ENCODE measurements at places on chromosomes 12 and 14.

GRCh38 chr14:79551523-79551922 lies 659.8 kb downstream of the DIO2 start:
- DNase-seq = no peak

DNA sequence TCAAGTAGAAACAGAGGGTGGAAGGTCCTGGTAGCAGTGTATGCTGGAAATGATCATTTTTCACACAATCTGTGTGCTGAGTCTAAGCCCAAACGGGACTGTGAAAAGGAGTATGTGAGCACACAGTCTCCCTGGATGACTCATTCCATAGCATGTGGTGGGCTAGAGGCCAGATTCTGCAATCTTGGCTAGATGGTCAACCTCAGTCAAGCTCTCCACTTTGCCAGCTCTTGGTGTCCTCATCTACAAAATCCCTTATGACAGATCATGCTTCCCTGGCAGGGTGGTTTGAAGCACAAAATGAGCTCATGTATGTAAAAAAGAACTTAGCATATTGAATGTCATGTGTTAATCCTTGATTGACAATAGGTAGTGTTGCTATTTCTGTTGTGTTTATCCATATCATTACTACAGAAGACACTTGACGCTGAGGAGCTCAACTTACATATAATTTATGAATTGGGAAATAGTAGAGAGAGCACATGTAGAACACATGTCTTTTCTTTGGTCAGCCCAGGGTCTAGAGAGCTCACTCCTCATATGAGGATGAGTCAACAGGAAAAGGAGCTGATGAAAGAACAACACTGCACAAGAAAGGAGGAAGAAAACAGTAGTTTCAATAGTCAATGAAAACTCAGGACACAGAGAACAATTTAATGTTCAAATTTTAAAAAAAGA lies 517.5 kb downstream of the BCL11B start:
- DNase-seq = no peak

GRCh38 chr12:17478908-17479673 lies 610.9 kb downstream of the RERGL start:
- no peak for DNase-seq

DNA sequence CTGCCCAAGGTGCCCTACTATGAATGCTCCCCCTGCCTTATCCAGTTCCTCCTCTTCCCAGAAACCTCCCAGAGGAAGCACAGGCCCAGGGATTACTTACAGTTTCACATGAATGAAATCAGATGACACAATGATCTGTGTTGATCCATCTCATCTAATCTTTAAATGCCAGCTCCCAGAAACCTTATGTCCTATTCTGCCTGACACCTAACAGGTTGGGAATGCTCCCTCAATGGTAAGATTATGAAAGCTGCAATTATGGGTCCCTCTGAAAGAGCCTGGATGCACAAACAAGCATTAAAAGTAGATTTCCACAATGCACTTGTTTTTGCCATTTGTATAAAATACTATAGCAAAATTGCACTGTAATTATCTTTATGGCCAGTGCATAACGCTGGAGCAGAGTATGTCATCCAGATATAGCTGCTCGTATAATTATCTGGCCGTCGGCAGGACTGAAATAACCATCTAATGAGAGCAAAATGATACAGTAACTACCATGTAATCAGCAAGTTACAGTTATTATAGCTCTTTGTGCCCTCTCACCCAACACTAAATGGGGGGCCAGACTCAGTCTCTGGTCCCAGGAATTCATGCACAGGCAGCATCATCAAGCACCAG lies 4.4 kb upstream of the ZBTB39 start:
- DNase-seq = no peak

DNA sequence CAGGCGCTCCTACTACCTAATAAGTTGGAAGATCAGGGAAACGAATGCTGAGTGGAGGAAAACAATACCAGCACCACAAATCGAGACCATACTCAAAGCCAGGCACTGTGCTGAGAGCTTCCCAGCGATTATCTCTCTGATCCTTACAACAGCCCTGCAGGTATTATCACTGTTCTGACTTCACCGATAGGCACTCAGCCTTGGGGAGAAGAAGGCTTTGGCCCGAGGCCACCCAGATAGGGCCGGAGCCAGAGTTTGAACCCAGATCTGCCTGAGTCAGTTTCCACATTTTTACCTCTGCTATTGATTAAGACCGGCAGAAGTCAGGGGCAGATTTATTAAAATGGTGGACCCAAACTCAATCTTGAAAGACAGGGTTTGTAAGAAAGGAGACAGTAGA lies 4.9 kb downstream of the SVOP start:
- no peak for DNase-seq

DNA sequence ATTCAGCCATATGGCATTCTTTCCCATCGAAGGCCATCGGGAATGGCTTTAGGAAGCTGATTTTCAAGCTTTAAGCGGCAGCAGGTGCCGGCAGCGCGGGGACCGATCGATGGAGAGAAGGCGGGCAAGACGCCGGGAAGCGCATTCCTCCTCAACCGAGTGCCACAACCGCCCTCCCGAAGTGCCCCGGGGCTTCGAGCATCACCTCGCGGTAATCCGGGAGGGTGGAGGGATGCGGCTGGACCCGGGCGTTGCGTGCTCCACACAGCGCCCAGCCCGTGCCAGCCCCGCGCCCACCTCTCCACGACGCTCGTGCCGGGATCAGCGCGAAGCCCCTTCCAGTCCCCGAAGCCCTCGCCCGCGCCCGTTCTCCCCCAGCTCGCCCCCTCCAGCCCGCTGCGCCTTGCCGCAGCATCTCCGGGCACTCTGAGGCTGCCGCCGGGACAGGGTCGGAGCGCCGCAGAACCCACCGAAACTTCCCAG lies 3.2 kb downstream of the USP44 start:
- DNase-seq = peak; percentile 58

DNA sequence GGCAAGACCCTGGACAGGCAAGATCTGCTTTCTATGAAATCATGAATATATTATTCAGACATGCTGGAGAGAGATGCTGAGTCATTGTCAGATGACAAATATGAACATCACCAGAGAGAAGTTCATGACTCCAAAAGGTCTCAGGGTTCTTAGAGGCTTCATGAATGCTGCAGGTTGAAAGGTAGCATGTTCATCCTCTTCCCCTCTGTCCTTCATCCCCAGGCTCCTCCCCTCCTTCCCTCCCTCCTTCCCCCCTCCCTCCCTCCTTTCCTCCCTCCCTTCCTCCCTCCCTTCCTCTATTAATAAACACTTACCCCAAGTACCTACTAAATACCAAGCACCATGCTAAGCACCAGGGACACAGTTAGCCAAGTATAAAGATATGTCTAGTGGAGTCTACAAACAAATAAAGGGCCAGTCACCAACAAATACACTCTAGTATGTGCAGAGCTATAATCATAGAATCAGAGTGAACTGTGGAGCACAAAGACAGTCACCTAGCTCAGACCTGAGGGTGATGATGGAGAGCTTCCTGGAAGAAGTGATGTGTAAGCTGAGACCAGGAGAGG lies 46.2 kb downstream of the RPH3A start:
- no peak for DNase-seq

GRCh38 chr12:101021911-101022388 lies 188.1 kb downstream of the SLC5A8 start:
- DNase-seq = peak; percentile 57

DNA sequence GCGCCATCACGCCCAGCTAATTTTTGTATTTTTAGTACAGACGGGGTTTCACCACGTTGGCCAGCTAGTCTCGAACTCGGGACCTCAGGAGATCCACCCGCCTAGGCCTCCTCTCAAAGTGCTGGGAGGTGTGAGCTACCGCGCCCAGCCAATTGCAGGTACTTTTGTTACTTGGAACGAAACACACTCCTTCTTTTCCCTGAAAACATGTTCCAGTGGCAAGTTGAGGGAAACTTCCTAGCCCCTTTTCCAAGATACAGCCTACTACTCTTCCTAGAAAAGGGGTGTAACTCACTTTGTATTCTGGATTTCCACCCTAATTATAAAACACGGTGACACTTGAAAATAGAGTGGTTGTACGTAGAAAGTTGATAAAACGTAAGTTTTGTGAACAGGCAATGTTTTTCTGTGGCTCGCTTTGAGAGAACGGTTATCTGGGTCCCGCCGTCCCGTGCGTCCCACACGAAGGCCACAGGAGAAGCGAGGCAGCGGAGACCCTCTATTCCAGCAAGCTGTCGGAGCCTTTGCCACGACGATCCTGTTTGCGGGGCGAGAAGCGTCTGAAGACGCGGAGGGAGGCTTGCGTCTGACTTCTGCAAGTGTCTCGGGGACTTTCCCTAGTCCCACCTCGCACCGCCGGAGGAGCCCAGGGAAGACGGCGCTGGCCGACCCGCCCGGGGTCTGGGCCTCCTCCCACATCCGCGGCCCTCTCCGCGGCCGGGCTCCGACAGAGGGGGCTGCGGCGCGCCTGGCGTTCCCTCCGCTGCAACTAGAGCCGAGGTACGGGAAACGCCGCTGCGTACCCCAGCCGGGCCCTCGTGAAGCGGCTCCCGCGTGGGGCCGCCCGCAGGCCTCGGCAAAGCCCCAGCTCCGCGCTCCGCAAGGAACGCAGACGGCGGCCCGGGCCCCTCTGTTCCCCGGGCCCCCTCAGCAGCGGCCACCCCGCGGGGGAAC lies 745 bp downstream of the CDCA4 start:
- peak; percentile 47 for DNase-seq

DNA sequence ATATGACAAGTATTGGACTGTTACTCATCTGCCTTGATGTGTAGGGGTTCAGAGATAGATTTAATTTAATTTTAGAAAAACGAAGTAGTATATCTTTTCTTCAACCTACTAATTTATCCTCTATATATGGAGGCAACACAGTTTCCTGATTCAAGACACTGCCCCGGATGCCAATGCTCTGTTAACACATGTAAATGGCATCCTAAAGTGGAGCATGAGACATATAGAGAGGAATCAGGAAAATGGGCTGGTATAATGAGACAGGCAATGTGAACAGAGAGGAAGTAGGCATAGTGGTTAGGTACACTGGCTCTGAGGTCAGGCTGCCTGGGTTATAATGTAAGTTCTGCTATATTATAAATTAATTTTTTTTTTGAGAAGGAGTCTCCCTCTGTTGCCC lies 85.6 kb downstream of the OTOGL start:
- DNase-seq = no peak

GRCh38 chr14:55446833-55447232 lies 6.4 kb upstream of the TBPL2 start:
- DNase-seq = peak; percentile 70

GRCh38 chr14:57737598-57737997 lies 128.3 kb downstream of the SLC35F4 start:
- DNase-seq = no peak

DNA sequence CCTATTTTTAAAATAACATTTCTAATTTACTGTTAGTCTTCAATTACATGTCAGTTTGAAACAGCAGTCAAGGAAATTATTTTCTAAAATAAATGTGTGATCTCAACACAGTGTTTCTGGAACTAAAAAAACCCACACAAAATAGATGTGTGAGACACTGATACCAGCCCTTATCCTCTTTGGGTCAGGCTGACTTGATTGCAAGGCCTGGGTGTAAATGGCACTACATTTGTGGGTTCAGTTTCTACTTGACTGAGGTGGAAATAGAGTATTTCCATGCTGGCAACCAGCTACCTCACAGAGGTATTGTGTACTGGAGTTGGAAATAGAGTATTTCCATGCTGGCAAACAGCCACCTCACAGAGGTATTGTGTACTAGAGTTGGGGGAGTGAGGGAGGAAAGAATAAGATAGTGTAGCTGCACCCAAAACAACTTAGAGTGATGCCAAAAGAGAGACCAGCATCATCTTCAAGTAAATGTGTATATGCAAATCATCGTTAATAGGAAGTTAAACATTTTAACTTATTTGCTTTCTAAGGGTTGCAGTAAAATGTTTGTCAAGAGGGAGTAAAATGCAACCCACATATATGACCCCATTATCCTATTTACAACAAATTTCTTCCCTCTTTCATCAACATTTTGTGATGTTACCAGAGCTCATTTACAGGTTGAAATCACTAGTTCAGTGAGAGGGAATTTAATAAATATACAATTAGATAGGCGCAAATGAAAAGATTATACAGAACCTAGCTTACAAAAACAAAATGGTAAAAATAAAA lies 10.7 kb upstream of the LYZ start:
- no peak for DNase-seq

- DNase-seq = no peak
Observed at GRCh38 chr14:97850886-97851285, 1053.7 kb downstream of the VRK1 start.

- DNase-seq = no peak
Observed at GRCh38 chr14:63055631-63056030, 10.4 kb upstream of the KCNH5 start.
